ENCODE measurements at places on chromosomes 5 and 9.

GRCh38 chr9:88897081-88897480 is 94.2 kb upstream of the S1PR3 start:
- DNase-seq: no peak

GRCh38 chr5:28473531-28474107 is 1435.2 kb upstream of the CDH9 start:
- DNase-seq: no peak

DNA sequence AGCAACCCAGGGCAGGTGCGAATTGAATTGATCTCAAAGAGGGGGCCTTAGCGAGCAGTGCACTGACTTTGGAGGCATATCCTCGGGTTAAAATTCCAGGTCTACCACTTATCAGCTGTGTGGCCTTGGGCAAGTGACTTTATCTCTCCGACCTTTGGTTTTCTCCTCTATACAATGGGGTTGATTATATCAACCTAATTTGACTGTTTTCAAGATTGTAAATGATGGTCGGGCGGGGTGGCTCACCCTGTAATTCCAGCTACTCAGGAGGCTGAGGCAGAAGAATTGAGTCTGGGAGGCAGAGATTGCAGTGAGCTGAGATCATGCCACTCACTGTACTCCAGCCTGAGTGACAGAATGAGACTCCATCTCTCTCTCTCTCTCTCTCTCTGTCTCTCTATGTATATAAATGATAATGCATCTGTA is 18.7 kb downstream of the SPRY4 start:
- DNase-seq: no peak

- DNase-seq: no peak
Observed at GRCh38 chr5:71939452-71940230, 167.6 kb upstream of the MAP1B start.
